ENCODE measurements at places on chromosomes 1 and 21.

GRCh38 chr1:47755101-47755990 is 241.8 kb downstream of the TRABD2B start:
- DNase-seq = peak; percentile 58

GRCh38 chr1:60621368-60621851 is 461.0 kb upstream of the NFIA start:
- peak; percentile 65 for DNase-seq

GRCh38 chr1:99675292-99675691 is 29.4 kb downstream of the PALMD start:
- DNase-seq = no peak

- DNase-seq = no peak
Observed at GRCh38 chr1:4129693-4130092, 229.6 kb upstream of the C1orf174 start.

DNA sequence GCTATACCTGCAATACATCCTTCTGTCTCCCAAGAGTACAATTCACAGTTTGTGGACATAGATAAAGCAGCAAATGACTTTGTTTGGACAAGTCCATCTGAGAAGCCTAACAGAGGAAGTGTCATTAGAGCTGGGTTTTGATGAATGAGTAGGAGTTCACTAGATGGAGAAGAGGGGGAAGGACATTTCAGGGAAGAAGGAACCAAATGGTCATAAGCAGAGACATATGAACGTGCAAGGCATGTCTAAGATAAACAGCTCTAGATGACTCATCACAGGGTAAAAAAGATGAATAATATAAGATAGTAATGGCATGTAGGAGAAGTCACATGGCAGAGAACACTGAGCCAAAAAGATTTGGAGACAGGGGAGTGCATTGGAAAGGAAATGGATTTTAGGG is 54.5 kb downstream of the HMGB4 start:
- peak; percentile 24 for DNase-seq

DNA sequence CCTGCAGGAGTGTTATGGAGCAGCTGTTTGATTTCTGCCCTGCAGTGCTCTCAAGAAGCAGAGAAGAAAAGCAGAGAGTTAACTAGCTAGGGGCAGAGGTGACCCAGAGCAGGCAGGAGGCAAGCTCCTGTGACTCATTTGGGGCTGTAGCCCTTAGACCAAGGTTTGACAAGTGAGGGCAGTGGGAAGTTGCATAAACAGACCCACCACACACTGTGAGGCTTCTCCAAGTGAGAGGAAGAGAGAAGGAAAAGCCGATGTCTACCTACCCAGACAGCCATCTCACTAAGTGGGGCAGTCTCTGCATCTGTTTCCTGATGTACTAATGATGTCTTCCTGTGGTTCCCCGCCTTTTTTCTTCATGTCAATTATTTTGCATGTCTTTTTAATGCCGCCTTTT is 159.9 kb upstream of the NR5A2 start:
- peak; percentile 82 for DNase-seq

GRCh38 chr1:169024800-169025271 is 81.7 kb upstream of the ATP1B1 start:
- DNase-seq = no peak

DNA sequence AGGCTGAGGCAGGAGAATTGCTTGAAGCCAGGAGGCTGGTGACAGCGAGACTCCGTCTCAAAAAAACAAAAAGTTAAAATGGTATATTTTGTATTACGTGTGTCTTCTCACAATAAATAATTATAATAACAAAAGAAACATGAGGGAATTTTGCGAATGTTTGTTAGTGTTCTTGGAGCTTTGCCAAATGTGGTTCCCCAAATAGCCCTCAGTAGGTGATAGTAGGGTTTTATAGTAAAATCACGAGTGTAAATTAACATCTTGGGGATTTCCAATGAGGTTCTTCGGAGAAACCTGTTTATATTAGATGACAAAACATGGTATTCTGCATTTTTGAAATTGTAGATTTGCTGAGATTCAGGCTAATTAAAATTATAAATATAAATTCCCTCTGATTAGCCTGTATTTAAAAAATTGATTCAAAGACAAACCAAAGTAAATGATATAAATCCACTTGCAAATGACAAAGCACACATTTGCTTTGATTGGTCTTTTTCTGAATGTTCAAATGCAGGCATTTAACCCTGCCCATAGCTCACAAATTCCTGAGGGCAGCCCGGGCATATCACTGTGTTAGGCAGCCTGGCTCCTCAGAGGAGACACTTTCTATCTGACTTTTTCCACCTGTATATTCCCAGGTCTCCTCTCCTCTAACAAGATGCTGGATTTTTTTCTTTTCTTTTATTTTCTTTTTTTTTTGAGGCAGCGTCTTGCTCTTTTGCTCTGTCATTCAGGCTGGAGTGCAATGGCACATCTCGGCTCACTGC is 50.3 kb upstream of the TSNAX start:
- DNase-seq = no peak

- DNase-seq = peak; percentile 86
Observed at GRCh38 chr1:32350785-32351398, 11.4 kb downstream of the FAM229A start.

DNA sequence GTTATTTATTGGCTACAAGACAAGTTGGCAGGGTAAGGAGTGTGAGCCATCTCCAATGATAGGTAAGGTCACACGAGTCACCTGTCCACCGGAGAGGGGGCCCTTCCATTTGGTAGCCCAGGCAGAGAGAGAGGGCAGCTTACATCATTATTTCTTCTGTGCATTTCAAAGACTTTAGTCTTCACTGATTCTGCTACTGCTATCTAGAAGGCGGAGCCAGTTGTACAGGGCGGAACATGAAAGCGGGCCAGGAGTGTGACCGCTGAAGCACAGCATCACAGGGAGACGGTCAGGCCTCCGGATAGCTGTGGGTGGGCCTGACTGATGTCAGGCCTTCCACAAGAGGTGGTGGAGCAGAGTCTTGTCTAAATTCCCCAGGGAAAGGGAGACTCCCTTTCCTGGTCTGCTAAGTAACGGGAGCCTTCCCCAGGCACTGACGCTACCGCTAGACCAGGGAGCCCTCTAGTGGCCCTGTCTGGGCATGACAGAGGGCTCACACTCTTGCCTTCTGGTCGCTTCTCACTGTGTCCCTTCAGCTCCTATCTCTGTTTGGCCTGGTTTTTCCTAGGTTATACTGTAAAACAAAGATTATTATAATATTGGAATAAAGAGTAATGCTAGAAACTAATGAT is 36.7 kb downstream of the ZNF695 start:
- peak; percentile 71 for DNase-seq

DNA sequence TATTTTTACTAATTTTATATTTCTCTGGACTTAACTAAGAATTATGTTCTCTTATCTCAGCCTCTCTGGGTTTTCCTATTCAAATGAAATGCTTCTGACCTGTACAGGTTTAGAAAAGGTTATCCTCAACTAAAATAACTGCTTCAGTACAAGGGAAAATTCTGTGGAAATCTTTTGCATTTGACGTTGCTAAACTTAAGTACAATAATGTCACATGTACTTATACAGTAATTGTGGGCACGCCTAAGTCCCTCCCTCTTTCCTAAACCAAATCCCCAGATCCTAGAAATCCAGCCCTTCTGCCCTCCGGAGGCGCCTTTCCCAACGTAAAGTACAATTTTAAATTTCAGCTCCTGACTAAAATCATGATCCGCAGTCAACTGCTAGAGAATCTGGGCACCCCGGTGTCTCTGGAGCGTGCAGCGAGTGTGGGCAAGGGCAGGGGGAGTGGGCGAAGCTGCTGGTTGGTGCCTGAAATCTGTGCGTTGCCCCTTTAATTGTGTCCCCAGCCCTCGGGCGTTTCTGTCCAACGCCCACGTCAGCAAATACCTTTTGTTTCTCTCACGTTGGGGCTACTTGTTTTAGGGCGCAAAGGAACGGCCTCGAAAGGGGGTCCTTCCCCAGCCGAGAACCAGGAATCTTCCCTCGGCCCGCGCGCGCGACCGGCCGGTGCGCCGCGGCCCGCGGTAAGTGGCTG is at the start of gene ZBTB8A:
Gene ZBTB8A, plus strand, starts transcription at position 541 of the 697 bp plus-strand sequence. CDS start 53,505 bp downstream, outside the sequence.
- DNase-seq = peak; percentile 82

GRCh38 chr1:1797731-1798341 is 19.6 kb upstream of the NADK start:
- no peak for DNase-seq

DNA sequence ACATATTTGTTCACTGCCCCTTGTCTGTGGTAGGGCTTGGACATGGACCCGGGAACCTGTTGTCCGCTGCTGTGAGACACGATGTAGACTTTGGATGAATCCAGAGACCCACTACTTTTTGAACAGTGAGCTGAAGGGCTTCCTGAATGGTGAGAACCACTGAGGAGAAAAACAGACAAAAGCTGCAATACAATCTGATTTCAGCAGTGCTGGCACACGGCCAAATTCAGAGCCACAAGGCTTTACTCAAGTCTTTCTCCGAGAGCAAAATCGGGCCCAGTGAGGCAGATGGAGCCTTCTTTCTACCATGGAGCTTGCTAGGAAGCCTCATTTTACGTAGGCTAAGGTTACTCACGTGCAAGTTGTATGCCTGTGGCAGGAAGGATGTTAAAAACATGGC is 197.6 kb downstream of the SIPA1L2 start:
- DNase-seq = no peak

- DNase-seq = no peak
Observed at GRCh38 chr1:169141356-169141755, 34.9 kb downstream of the ATP1B1 start.

DNA sequence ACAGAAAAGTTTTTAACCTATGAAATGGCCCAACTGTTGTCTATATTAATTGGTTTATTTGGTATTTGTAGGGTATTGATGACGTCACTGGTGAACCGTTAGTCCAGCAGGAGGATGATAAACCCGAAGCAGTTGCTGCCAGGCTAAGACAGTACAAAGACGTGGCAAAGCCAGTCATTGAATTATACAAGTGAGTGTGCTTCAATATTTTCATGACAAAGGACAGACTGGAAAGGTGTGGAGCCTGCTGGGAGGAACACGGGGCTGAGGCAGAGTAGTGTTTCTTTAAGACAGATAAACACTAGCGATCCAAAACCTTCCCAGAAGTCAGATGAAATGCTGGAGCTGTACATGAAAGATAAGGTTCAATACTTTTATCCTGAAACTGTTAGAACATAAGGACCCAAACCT is 76.7 kb downstream of the AK4 start:
- peak; percentile 59 for DNase-seq

DNA sequence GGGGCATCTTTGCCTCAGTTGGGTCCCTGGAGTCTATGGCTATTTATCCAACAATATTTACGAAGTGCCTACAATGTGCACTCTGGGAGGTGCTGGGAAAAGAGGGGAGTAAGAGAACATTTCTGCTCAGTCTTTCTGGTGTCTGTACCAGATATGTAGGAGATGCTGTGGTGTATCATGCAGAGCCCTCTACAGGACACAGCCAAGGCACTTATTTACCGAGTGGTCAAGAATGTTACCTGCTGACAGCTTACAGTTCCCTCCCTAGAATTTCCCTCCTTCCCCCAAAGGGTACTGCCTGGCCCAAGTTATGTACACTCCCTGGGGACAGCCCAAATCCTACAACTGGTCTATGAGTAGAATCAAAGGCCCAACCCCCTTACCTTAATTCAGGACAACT is 177.7 kb downstream of the C1orf94 start:
- no peak for DNase-seq

- peak; percentile 86 for DNase-seq
Observed at GRCh38 chr1:109615879-109616278, 3.5 kb downstream of the GNAT2 start.

GRCh38 chr1:28416509-28417194 is 47.1 kb downstream of the PHACTR4 start:
- peak; percentile 69 for DNase-seq

GRCh38 chr1:179298952-179299351 is 5.4 kb downstream of the SOAT1 start:
- peak; percentile 11 for DNase-seq

GRCh38 chr21:38126666-38127303 is 130.0 kb upstream of the KCNJ15 start:
- peak; percentile 76 for DNase-seq

DNA sequence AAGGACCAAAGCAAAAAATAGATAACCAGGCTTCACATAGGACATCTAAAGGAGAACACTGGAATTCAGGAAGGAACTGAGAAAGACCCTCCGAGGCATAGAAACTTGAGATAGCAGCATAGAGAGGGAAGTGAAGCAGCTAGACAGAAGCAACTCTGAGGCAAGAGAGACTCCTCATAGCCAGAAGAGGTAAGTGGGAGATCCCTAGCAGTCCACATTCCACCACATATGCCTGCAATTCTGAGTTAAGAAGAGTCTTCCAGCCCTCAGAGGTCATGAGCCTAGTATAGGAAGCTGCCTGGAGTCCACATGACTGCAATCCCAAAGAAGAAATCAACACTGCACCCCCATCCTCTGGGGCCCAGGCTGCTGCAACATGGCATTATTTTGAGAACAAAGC is 13.9 kb upstream of the FGGY start:
- DNase-seq = no peak

DNA sequence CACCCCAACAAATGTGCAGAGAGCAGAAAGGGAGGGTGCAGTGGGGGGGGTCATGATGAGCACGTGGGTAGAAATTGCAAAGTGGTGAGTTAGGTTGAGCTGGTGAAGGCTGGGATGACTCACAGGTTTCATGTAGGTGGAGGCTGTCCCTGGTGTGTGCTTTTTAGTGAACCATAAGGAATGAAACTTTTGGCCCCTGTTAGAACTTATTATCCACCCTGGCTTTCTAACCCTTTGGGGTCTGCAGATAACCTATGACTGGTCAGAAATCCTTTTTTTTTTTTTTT is 46.9 kb downstream of the DOP1B start:
- no peak for DNase-seq

DNA sequence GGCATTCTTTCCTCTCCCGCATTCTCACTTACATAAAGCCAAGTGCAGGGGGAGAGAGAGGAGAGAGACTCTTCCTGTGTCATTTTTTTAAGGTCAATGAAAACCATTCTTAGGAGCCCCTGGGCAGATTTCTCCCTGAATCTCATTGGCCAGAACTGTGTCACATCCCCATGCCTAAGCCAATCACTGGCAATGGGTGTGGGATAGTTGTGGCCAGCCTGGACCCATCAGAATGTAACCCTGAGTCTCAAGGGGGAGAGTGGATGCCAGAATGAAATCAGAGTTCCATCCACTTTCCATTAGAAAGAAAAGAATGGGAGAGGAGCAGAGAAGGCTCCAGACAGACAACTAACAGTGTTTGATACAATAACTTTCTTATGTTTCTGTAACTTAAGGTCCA is 31.2 kb upstream of the COQ8A start:
- DNase-seq = no peak

DNA sequence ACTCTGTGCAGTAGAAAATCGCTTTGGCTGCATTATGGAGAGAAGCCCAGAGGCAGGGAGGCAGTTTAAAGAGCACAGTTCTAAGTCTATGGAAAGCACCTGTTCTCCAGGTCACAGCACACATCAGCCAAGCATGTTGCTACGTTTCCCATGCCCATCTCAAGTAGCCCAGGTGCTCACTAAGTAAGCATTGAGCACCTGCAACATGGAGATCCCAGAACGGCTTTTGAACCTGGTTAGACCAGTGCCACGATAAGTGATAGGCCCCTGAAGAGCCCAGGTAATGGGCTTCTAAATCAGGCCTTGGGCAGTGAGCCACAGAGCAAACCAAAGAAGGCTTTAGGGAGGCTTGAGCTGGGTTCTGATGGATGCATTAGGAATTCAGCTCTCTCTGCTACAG is 186.2 kb downstream of the C1orf94 start:
- DNase-seq = no peak
